ENCODE measurements at places on chromosomes 6 and 20. TPM values are rescaled to one million over a fixed set of nuclear protein-coding genes. Genes with fewer than 3 reads are reported as not detected.
A peak's percentile ranks its signal among the peaks of the same experiment; 100 is the strongest.

GRCh38 chr6:40347571-40348011, 239.6 kb downstream of the LRFN2 start:
- H3K36me3 ChIP-seq = no peaks in the 10 kb centered on the region
- no peaks in the 10 kb centered on the region for H3K4me1 ChIP-seq
- no peak overlapping the region for H3K4me3 ChIP-seq
- no peak overlapping the region for H3K27ac ChIP-seq

- peaks cover 6% of the 10 kb centered on the region for H3K4me1 ChIP-seq
- H3K27me3 ChIP-seq = no peaks in the 10 kb centered on the region
- H3K4me3 ChIP-seq = no peak overlapping the region
- no peaks in the 10 kb centered on the region for H3K36me3 ChIP-seq
- DNase-seq = no peak
- H3K27ac ChIP-seq = no peak overlapping the region
Measured at GRCh38 chr20:53859684-53860083, 210.7 kb downstream of the BCAS1 start.

DNA sequence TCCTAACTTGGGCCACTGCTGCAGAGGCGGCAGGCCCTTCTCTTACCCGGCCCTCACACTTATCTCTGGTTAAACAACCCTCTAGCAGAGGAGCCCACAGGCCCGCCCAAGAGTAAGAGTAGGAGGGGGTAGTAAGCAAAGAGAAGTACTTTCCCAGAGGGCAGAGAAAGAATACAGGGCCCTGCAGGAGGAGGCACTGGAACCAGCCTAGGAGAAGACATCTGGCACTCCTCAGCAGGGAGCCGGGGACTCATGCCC, 10.1 kb downstream of the MTCH1 start:
- peaks cover 80% of the 10 kb centered on the region for H3K36me3 ChIP-seq
- no peak overlapping the region for H3K27ac ChIP-seq
- no peak overlapping the region for H3K4me3 ChIP-seq
- DNase-seq = no peak

GRCh38 chr6:56949265-56949664, 5.6 kb upstream of the BEND6 start:
- no peak overlapping the region for H3K4me3 ChIP-seq
- DNase-seq = peak; percentile 50
- H3K27ac ChIP-seq = no peak overlapping the region
- no peaks in the 10 kb centered on the region for H3K27me3 ChIP-seq
- H3K36me3 ChIP-seq = peaks cover 6% of the 10 kb centered on the region
- H3K4me1 ChIP-seq = peaks cover 8% of the 10 kb centered on the region

The PI16 gene
- total RNA-seq = under 0.01 TPM

The CRISP3 gene
- total RNA-seq = not detected

The MAK gene
- under 0.01 TPM for total RNA-seq
